ENCODE measurements at places on chromosomes 3 and 15.

DNA sequence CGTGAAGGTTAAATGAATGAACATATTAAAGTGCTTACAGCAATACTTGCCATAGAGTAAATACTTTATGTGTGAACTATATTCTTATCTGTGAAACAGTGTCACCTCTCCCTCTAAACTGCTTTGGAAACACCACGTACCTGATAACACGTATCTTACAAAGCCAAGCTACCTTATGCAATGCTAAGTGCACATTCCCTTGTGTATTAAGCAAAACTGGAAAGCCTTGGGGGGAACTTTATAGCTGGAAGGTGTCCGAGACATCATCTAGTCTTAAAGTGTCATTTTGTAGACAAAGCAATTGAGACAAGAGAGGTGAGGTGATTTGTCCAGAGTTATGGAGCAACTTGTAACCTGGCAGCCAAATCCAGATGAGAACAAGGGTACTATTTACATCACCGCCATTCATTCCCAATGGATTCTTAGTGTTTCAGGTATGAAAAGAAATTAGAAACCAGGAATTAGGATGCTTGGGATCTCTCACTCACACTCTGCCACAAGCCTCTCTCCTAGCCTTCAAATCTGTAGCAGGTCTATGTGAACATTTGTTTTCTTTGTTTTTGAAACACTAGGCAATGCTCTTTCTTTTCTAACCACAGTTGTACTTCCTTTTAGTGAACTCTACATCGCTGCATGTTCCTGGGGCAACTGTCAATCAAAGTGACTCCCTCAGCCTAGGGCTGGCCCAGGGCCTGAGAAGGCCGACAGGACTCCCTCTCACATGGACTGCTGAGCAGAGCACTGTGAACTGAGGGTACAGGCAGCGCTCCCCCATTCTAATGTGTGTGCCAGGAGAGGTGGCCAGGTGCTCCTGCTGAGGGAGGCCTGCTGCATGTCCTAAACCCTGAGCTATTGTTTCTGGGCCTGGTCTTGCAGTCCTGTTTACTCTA is 13.9 kb upstream of the MGLL start:
- no peak for DNase-seq

GRCh38 chr15:31069360-31070000 is 32.0 kb downstream of the TRPM1 start:
- DNase-seq: no peak

GRCh38 chr15:49627407-49627877 is 6.6 kb downstream of the DTWD1 start:
- no peak for DNase-seq

- no peak for DNase-seq
These were observed 1096.3 kb upstream of the CFAP20DC start for GRCh38 chr3:60146121-60146520.

GRCh38 chr15:64127521-64128270 is 23.8 kb upstream of the SNX22 start:
- DNase-seq: no peak

DNA sequence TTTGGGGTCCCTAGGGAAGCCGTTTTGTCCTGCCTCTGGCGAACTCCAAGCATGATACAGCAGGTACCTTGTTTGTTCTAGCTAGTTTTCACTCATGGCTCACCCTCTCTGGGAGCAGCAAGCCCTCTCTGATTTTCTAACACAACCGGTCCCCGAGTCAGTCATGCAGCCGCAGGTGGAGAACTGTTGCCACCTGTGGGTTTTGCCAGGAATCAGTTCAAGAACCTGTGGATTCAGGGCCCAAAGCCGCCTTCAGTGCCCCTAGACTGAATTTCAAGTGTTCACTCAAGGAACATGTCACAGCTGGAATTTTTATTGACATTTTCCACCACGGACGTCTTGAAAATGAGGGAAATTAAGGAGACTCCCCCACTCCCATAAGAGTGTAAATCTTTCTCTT is 13.3 kb upstream of the LRRK1 start:
- no peak for DNase-seq

GRCh38 chr15:36152936-36153335 is 426.5 kb upstream of the CDIN1 start:
- DNase-seq: no peak

GRCh38 chr15:92146511-92147150 is 247.1 kb upstream of the ST8SIA2 start:
- DNase-seq: no peak

GRCh38 chr3:168596175-168596823 is 500.6 kb upstream of the GOLIM4 start:
- DNase-seq: no peak

GRCh38 chr15:74735305-74735704 is 10.0 kb upstream of the CYP1A1 start:
- DNase-seq: no peak

GRCh38 chr15:89397653-89398023 is 63.0 kb upstream of the POLG start:
- no peak for DNase-seq

GRCh38 chr3:177968891-177969290 is 567.3 kb upstream of the KCNMB2 start:
- no peak for DNase-seq

DNA sequence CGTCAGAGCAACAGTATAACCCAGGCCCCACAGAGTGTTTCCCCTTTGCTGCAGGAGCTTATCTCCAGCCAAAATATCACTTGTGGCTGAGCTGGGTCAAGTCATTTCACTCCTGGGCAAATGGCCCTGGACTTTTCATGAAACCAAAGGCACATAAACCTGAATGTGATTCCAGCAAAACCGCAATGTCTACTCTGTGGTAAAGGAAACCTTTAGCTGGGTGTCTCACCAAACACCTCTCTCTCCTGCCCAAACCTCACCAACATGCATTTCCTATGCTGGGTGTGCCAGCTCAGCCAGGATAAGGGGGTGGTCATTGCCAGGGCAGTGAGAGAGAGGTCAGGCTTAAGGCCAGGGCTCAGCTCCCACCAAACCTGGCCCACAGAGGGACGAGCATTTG is 67.4 kb downstream of the GTPBP8 start:
- no peak for DNase-seq

DNA sequence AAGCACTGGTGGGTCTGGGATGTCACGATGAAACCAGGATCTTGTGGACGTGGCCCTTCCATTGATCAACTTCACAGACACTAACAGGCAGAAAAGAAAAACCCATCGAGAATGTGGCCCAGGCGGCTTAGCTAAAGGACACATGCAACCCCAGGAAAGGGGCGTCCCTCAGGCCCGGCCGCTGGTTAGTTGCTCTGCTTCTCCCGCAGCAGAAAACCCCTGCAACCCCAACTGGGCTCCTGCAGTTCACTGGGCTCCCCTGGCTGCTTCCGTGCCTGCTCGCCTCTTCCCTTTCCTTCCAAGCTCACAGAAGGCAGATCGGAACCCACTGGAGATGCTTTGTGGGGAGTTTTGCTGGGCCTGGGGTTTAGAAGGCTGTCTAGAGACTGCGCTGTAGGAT is 1.1 kb downstream of the GASK1A start:
- no peak for DNase-seq

GRCh38 chr3:138081371-138082084 is 33.9 kb downstream of the DZIP1L start:
- DNase-seq: no peak

GRCh38 chr3:193680220-193680619 is 87.2 kb downstream of the OPA1 start:
- no peak for DNase-seq

DNA sequence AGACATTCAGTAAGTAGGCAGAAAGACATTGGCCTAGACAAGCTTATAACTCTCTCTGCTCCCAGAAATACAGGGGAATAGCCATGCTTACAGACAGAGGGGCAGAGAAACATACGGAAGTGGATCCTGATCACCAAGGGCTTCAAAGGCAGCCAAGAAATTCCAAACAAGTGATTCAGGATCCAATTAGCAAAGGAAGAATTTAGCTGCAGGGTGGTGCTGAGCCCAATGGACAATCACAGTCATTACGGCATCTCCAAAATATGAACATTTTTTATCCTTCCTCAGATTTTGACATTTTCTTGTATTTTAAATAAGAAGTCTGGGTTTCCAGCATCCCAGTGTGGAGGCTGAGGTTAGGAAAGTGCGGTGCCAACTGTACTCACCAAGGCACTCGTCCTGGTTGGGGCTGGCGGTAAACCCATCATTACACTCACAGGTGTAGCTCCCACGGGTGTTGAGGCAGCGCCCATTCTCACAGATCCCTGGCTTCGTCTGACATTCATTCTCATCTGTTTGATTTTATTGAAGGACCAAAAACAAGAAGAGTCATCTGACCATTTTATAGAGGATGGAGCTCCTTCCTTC is 96.8 kb downstream of the DUT start:
- no peak for DNase-seq

- DNase-seq: no peak
These were observed 110.5 kb upstream of the PTPRG start for GRCh38 chr3:61450866-61451265.

DNA sequence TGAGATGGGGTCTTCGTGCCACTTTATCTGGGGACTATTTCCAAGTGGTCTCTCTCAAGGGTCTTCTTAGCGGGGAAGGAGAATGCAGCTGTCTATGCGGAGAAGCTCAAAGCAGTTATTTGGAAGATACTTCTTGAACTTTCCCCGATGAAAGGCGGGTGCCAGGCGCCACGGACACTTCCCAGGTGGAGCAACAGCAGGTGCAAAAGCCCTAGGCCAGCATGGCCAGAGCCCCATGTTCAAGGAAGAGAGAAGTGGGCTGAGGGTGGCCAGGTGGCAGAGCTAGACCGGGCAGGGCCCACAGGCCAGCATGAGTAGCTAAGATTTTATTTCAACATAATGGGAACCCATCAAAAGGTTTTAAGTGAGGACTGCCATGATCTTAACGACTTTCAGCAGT is 232.8 kb downstream of the PDZRN3 start:
- no peak for DNase-seq

DNA sequence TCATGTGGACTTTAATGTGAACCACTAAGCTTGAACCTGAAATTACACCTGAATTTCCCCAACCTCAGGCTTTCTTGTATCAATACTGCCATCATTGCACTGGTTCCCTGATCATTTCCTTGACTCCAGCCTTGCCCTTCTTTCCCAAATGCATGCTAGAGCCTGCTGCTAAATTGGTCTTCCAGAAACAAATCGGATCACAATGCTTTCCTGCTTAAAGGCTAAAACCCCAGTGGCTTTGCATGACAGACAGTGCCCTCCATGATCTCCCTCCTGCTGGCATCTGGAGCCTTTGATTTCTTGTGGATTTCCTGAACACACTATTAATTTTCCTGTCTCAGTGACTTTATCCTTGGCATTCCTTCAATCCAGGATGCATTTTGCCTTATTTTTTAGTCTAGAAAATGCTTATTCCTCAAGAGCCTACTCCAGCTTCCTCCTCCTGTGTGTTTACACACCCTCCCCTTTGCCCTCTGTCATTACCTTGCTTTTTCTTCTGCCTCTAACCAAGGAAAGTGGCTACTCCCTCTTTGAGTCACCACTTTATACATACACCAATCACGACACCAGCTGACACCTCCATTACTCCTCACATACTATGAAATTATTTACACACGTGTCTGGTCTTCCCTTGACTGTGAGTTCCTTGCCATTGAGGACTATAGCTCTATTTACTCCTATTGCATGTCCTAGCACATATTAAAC is 214.6 kb downstream of the KCNAB1 start:
- DNase-seq: no peak

- DNase-seq: no peak
These were observed 856.5 kb upstream of the ARPP21 start for GRCh38 chr3:34782871-34783270.

GRCh38 chr3:123392368-123392767 is 56.5 kb downstream of the ADCY5 start:
- DNase-seq: no peak

DNA sequence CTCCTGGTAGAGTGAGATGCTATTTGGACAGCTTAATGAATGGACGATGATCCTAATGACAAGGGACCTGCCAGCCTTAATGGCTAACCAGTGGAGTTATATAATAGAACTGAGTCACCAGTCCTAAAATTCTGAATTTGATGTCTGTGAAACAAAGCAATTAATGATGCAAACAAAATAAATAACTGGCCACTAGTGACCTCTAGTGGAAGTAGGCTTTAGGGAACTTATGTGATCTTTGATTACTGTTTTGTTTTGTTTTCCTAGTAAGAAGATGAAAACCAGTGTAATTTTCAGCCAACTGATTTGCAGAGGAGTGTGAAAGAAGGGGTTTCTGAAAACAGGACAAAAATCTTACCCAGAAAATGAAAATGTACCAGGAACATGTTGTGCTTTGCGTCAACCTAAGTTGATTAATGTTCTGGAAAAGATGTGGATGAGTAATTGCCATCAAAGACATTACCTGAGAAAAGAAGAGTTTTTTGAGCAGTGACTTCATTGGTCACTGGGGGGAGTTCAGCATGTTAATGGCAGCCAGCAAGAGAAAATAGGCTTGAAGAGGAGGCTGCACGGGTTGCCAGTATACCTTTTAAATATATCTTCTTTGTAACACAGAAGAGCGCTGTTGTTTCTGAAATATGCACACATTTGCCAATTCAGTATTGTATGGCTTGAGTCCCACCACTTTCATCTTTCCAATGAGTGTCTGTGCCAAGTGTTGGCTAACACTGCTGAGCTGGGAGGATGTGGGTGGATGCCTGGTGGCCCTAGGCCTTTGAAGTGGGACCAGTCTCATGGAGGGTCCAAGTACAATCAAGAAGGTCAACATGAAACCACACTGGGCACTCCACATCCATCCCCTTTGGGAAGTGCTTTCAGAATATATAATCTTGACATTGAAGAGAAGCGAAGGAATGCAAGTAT is 9.3 kb downstream of the VEPH1 start:
- DNase-seq: no peak

DNA sequence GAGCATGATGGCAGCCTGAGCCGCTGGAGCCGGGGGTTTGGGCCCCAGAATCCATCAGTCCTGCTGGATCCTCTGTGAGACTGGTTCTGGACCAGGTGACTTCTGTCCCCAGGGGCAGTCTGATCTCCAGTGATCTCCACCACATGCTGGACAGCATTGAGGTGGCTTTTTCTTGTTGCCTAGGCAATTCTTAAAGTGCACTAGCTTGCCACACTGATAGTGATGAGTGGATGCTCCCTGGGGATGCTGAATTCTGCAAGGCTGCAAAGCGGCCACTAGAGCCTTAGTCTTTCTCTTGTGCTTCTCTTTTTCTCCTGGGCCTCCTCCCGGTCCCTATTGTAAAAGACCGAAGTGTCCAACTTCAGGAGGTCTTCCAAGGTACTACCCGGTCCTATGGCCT is 70.4 kb upstream of the ATP11B start:
- no peak for DNase-seq

GRCh38 chr3:115578331-115578730 is 45.0 kb upstream of the GAP43 start:
- DNase-seq: no peak

DNA sequence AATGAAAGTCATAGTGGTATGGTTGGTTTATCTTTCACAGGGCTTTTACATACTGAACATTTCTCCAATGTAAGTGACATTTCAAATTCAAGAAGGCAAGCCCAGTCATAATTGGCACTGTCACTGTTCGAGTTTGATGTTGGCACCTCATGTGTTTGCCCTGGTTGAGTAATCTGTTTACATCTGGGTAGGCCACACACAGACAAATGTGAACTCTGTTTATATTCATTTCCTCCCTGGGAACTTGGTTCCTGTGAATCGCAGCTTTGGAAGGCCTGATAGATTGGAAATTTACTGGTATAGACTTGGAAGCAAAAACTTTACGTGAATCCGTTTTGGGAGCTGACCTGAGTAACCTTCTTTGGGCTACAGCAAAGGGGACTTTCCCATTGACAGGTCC is 395.2 kb upstream of the AZI2 start:
- no peak for DNase-seq

Data from stimulated activated CD8-positive, alpha-beta memory T cell treated with anti-CD3 and anti-CD28 coated beads, Interleukin-7, amount 100 ng/mL, for 24 hours (primary cell).